Esophagus (tissue), 2 donors: ENCODE measurements at places on chromosomes 13 and 19. TPM values are rescaled to one million over a fixed set of nuclear protein-coding genes. Genes with fewer than 3 reads are reported as not detected.

Gene C19orf67
- polyA plus RNA-seq, result not detected

Gene CEACAM7
- polyA plus RNA-seq, result 96.6 TPM

Gene DACT3
- 1.1 TPM for polyA plus RNA-seq

Gene SLC1A6
- polyA plus RNA-seq, result not detected

Gene VSIG10L
- 227 TPM for polyA plus RNA-seq

Gene PRR20D
- not detected for polyA plus RNA-seq

Gene ERVV-1
- not detected for polyA plus RNA-seq

Gene SBSN
- polyA plus RNA-seq, result 453 TPM

Gene PALM
- polyA plus RNA-seq, result 4.8 TPM
